ENCODE measurements at places on chromosomes 2 and 18. TPM values are rescaled to one million over a fixed set of nuclear protein-coding genes. Genes with fewer than 3 reads are reported as not detected.

- H3K4me1 ChIP-seq: no peaks in the 10 kb centered on the region
- no peak overlapping the region for H3K27ac ChIP-seq
- no peak overlapping the region for H3K4me3 ChIP-seq
Measured at GRCh38 chr2:70690846-70691245, 77.2 kb downstream of the ADD2 start.

GRCh38 chr2:193331676-193332075 is 1136.9 kb upstream of the TMEFF2 start:
- H3K4me3 ChIP-seq: no peak overlapping the region
- H3K27me3 ChIP-seq: no peaks in the 10 kb centered on the region
- no peaks in the 10 kb centered on the region for H3K36me3 ChIP-seq
- H3K27ac ChIP-seq: no peak overlapping the region
- H3K4me1 ChIP-seq: no peaks in the 10 kb centered on the region

DNA sequence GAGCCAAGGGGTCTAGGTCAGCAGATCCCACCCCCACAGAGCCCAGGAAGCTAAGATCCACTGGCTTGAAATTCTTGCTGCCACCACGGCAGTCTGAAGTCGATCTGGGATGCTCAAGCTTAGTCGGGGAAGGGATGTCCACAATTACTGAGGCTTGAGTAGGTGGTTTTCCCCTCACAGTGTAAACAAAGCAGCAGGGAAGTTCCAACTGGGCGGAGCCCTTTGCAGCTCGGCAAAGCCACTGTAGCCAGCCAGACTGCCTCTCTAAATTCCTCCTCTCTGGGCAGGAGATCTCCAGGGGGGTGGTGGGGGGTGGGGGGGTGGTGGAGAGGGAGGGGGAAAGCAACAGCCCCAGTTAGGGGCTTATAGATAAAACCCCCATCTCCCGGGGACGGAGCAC is 419.5 kb downstream of the NUP35 start:
- no peaks in the 10 kb centered on the region for H3K4me1 ChIP-seq
- H3K4me3 ChIP-seq: no peak overlapping the region
- H3K27me3 ChIP-seq: no peaks in the 10 kb centered on the region
- H3K36me3 ChIP-seq: no peaks in the 10 kb centered on the region

Gene SULT1C2
- polyA plus RNA-seq: not detected

Gene HOXD13
- polyA plus RNA-seq: not detected

Gene LYG2
- polyA plus RNA-seq: 0.04 TPM

Gene PAIP2B
- 10.6 TPM for polyA plus RNA-seq

Gene TCF4
- polyA plus RNA-seq: 23.9 TPM

Gene SLC30A3
- polyA plus RNA-seq: 0.09 TPM

GRCh38 chr2:7697052-7697451 is 779.8 kb downstream of the RNF144A start:
- no peaks in the 10 kb centered on the region for H3K36me3 ChIP-seq
- H3K27ac ChIP-seq: no peak overlapping the region

GRCh38 chr18:24538414-24539264 is 78.2 kb downstream of the HRH4 start:
- no peaks in the 10 kb centered on the region for H3K27me3 ChIP-seq
- H3K4me1 ChIP-seq: no peaks in the 10 kb centered on the region
- H3K36me3 ChIP-seq: no peaks in the 10 kb centered on the region
- H3K4me3 ChIP-seq: no peak overlapping the region
- DNase-seq: no peak
- H3K27ac ChIP-seq: no peak overlapping the region

GRCh38 chr2:174339561-174340399 is 5.0 kb downstream of the SP9 start:
- no peak overlapping the region for H3K27ac ChIP-seq
- peaks cover 96% of the 10 kb centered on the region for H3K27me3 ChIP-seq
- peak overlapping the region; percentile 36 for H3K4me3 ChIP-seq

Gene KIAA2012
- not detected for polyA plus RNA-seq

DNA sequence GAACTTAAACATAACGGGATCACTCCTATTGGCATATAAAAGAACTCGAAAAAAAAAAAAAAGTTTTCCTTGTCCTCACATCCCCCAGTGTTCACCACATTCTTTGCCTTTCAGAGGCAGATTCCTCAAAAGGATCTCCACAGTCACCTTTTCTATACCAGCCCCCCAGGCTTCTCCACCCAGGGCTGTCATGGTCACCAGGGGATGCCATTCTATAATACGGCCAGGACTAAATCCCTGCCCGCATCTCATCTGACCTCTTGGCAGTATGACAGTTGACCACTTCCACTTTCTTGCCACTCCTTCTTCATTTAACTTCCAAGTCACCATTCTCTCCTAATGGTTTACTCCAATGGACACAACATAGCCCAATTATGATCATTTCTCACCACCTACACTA is 29.3 kb downstream of the SOS1 start:
- H3K27me3 ChIP-seq: no peaks in the 10 kb centered on the region
- H3K4me3 ChIP-seq: no peak overlapping the region

DNA sequence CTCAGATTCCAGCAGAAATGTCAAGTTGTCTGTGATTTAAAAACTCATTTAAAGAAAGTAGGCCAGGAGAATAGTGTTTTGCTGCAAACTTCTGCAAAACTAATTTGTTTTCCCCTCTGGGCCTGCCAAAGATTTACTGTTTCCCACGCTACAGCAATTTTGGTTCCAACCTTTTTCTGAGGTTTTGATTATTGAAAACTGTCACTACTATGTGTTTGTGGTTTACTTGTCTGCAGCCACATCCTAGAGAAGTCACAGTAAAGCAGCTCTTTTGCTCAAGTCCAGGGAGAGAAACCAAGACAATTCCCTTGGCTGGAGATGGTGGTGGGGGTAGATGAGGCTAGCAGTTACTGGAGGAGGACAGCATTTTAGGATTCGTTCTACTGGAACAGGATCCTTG is 12.8 kb downstream of the IL1R2 start:
- no peak overlapping the region for H3K4me3 ChIP-seq
- H3K4me1 ChIP-seq: no peaks in the 10 kb centered on the region
- H3K27me3 ChIP-seq: no peaks in the 10 kb centered on the region
- no peaks in the 10 kb centered on the region for H3K36me3 ChIP-seq
- no peak for DNase-seq
- H3K27ac ChIP-seq: no peak overlapping the region

GRCh38 chr2:33277002-33277426 is 199.4 kb upstream of the RASGRP3 start:
- H3K4me1 ChIP-seq: peaks cover 6% of the 10 kb centered on the region
- DNase-seq: no peak
- H3K27me3 ChIP-seq: no peaks in the 10 kb centered on the region
- peak overlapping the region; percentile 27 for H3K27ac ChIP-seq
- no peak overlapping the region for H3K4me3 ChIP-seq
- H3K36me3 ChIP-seq: peaks cover 23% of the 10 kb centered on the region

Gene IL1RL1
- polyA plus RNA-seq: 2.9 TPM

- no peak overlapping the region for H3K27ac ChIP-seq
- no peaks in the 10 kb centered on the region for H3K36me3 ChIP-seq
- peak; percentile 76 for DNase-seq
Measured at GRCh38 chr2:106582148-106583143, 95.3 kb downstream of the CD8B2 start.

GRCh38 chr18:23274638-23275482 is 139.6 kb downstream of the CABLES1 start:
- H3K4me1 ChIP-seq: no peaks in the 10 kb centered on the region
- no peak overlapping the region for H3K27ac ChIP-seq
- no peak overlapping the region for H3K4me3 ChIP-seq
- H3K36me3 ChIP-seq: no peaks in the 10 kb centered on the region
- DNase-seq: no peak

Gene EML6
- polyA plus RNA-seq: 9.3 TPM

- H3K27ac ChIP-seq: no peak overlapping the region
- no peaks in the 10 kb centered on the region for H3K27me3 ChIP-seq
- H3K4me1 ChIP-seq: no peaks in the 10 kb centered on the region
- H3K36me3 ChIP-seq: no peaks in the 10 kb centered on the region
Measured at GRCh38 chr2:158699323-158699722, 95.8 kb upstream of the DAPL1 start.

GRCh38 chr2:146532009-146532408 is 1312.8 kb upstream of the ACVR2A start:
- H3K27ac ChIP-seq: no peak overlapping the region
- no peaks in the 10 kb centered on the region for H3K4me1 ChIP-seq

DNA sequence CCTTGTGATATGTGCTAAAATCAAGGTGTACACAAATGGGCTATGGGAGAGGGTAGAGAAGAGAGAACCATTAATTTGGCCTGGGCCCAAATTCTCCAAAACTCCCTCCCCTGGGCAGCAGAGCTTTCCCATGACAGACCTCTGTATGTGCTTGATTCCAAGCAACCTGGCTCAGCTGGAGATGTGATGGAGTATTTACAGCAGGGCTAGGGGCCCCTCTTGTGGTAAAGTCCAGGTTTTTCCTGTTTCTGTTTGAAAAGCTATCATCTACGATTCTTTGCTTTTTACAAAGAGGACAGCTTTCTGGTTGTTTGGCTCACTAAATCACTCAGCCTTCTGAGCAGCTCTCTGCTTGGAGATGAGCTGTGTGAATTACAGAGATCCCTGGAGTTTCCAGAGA is 40.3 kb downstream of the KCNS3 start:
- H3K4me1 ChIP-seq: peaks cover 15% of the 10 kb centered on the region
- no peaks in the 10 kb centered on the region for H3K36me3 ChIP-seq
- H3K27ac ChIP-seq: no peak overlapping the region
- H3K27me3 ChIP-seq: no peaks in the 10 kb centered on the region
- H3K4me3 ChIP-seq: no peak overlapping the region

DNA sequence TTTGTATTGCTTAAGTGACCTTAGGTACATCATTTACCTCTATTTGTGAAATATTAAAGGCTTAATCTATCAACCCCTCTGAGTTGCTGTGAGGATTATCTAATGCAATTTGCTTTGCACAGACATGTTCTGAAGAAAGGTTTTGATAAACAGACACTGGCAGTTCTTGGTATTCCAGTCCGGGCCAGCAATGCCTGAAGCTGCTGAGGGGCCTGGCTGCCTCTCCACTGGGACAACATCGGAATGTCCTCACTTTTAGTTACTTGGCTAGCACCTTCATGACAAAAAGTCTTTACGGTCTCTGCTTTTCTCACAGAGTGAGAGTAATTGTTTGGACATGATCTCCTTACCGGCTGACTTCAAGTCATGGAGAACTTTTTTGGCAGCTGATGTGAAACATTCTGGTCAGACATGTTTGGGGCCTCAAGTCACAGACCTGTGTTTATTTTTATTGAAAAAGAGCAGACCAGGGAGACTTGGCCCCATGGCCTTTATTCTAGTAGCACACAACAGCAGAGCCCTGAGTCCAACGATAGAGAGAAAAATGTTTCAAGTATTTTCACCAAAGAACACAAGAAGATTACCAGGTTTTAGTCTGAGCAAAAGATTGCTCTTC is 1112.3 kb upstream of the FANCL start:
- H3K27ac ChIP-seq: no peak overlapping the region
- no peaks in the 10 kb centered on the region for H3K4me1 ChIP-seq
- H3K36me3 ChIP-seq: no peaks in the 10 kb centered on the region
- DNase-seq: no peak
- H3K4me3 ChIP-seq: no peak overlapping the region
- H3K27me3 ChIP-seq: no peaks in the 10 kb centered on the region

DNA sequence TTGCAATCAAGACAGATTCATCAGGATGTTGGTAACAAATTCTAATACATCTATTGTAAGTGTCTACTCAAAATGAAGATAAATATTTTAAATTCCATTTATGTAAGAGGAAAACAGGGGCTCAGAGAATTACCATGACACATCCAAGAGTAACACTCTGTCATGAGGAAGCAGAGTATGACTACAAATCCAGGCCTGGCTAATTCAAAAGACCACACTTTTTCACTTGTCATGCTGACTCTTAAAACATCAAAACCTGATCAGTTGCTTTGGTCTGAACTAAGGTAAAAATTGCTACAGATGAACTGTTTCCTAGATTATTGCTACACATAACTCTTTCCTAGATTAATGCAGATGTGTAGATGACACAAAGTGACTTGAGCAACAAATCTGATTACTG is 880.6 kb downstream of the TSN start:
- H3K4me1 ChIP-seq: no peaks in the 10 kb centered on the region
- no peaks in the 10 kb centered on the region for H3K36me3 ChIP-seq
- H3K27me3 ChIP-seq: no peaks in the 10 kb centered on the region
- H3K27ac ChIP-seq: no peak overlapping the region

DNA sequence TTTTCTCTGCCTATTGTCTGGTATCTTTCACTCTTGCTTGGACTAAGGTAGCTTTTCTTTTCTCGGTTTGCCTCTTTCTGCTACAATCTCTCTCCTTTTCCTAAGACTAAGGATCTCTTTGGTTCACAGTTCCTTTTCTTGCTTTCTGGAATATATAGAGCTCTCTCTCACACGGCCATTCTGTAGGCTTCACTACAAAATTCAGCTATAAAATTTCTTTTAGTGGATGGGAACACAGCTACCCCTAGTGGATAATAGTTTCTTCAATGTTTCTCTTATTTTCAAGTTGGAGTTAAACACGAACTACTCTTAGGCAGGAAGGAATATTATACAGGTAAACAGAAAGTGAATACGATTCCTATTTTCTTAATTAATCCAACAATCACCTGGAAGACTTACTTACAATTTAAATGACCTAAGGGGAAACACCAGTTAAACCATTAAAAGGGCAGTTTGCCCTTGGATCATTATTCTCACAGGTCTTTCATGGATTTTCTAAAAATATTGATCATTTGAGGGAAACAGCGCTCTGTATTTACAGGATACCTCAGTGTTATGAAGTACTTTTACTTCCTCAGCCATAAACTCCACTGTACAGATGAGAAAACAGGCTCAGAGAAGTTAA is 140.5 kb downstream of the LRP2 start:
- DNase-seq: no peak
- H3K4me1 ChIP-seq: no peaks in the 10 kb centered on the region
- no peaks in the 10 kb centered on the region for H3K27me3 ChIP-seq
- no peaks in the 10 kb centered on the region for H3K36me3 ChIP-seq
- H3K27ac ChIP-seq: no peak overlapping the region

- no peaks in the 10 kb centered on the region for H3K36me3 ChIP-seq
- no peak overlapping the region for H3K27ac ChIP-seq
- no peak overlapping the region for H3K4me3 ChIP-seq
- H3K4me1 ChIP-seq: no peaks in the 10 kb centered on the region
Measured at GRCh38 chr2:169294001-169294675, 68.2 kb downstream of the LRP2 start.

Gene MBOAT2
- polyA plus RNA-seq: 0.83 TPM

DNA sequence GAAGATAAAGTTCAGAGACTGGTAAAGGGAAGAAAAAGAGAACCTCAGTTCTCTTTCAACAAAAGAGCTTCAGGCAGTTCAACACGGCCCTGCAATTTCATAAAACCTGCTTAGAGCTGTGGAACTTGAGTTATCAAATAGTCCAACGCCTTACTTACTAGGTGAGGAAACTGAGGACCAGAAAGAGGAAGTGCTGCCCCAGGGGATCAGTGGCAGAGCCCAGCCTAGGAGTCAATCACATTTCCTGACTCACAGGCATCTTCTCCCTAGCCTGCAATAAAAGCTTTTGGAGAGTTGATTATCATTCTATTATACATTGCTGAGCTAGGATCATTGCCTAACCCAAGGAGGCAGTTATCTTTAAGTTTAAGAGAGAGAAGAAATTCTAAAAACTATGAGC is 77.4 kb downstream of the TXNL1 start:
- H3K27me3 ChIP-seq: no peaks in the 10 kb centered on the region
- H3K4me1 ChIP-seq: no peaks in the 10 kb centered on the region
- DNase-seq: no peak
- H3K36me3 ChIP-seq: no peaks in the 10 kb centered on the region
- H3K27ac ChIP-seq: no peak overlapping the region

All from psoas muscle (tissue), 8 donors.